Hindlimb muscle (tissue), 1 donor: ENCODE measurements at places on chromosomes 5 and 9.

DNA sequence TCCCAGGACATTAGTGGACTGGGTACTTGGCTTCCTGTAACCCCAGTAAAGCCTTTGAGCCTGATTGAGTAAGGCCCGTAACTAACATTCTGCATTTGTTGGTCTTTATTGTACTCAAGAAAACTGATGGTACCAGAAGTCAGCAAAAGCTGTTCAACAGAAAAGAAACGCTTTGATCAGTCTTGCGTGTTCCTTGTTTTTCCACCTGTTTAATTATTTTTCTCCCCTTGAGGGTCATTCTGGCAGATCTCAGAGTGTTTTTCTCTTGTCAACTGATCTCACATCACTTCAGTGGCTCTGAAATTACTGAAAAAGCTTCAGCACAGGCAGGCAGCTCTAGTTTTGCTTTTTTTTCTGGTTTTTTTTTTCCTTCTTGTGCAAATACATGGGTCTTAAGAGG is 6.1 kb upstream of the TMEM268 start:
- no peak for DNase-seq

GRCh38 chr5:133849116-133849515 is 119.3 kb downstream of the C5orf15 start:
- DNase-seq, result no peak

- DNase-seq, result no peak
These were observed 225.8 kb downstream of the MEF2C start for GRCh38 chr5:88657136-88657535.

DNA sequence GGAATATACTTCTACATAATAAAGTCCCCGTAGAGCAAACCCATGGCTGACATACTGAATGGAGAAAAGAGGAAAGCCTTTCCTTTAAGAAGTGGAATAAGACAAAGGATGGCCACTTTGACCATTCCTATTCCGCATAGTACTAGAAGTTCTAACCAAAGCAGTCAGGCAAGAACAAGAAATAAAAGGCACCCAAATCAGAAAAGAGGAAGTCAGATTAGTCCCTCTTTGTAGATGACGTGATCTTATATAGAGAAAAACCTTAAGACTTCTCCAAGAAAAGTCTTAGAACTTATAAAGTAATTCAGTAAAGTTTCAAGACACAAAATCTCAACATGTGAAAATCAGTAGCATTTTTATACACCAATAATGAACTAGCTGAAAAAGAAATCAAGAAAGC is 133.9 kb downstream of the GIN1 start:
- no peak for DNase-seq
